ENCODE measurements at places on chromosomes 11 and 22.

GRCh38 chr22:27786291-27786932, 15.1 kb downstream of the MN1 start:
- DNase-seq = no peak

DNA sequence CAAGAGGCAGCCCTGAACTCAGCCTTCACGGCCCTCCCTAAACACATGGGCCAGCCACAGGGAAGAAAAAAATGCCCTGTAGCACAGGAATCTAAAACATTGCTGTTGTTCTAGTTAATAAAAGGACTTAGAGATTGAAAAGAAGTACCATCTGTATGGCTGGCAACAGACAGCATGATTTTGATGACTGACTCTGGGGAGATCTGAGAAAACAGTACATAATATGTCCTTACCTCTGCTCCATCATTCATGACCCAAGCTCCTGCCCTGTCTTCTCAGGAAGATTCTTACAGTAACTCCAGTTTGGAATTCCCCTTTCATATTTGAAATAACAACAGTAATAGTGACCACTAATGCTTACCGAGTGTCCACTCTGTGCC, 244.2 kb downstream of the ETS1 start:
- DNase-seq = no peak

DNA sequence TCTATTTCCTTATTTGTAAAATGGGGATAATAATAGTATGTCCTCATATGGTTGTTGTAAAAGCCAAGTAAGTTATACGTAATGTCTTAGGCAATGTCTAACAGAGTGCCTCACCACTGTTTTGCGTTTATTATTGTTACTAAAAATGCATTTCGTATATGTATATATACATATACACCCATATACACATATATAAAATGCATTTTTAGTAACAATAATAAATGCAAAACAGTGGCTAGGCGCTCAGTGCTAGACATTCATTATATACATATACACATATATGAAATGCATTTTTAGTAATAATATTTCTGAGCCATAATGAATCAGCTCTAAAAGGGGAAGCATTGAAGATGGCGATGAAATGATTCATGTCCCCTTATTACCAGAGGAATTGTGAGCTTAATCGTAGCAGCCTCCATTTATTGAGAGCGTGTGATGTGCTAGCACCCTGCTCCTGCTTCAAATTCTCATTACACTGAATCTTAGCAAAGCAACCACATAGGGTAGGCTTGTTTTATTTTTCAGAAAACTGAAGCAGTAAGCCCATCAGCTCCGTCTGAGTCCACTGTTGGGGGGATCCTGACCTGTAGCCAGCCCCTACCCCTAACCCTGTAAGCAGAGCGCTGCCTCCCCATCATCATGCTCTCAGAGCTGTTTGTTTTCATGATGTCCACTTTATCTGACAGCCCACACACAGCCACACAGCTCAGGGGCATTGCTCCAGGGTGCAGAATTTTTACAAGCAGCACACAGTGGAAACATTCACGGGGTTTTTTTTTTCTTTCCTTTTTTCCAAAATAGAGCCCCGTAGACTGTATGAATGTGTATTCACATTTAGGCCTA, 97.1 kb upstream of the NAV2 start:
- DNase-seq = no peak

DNA sequence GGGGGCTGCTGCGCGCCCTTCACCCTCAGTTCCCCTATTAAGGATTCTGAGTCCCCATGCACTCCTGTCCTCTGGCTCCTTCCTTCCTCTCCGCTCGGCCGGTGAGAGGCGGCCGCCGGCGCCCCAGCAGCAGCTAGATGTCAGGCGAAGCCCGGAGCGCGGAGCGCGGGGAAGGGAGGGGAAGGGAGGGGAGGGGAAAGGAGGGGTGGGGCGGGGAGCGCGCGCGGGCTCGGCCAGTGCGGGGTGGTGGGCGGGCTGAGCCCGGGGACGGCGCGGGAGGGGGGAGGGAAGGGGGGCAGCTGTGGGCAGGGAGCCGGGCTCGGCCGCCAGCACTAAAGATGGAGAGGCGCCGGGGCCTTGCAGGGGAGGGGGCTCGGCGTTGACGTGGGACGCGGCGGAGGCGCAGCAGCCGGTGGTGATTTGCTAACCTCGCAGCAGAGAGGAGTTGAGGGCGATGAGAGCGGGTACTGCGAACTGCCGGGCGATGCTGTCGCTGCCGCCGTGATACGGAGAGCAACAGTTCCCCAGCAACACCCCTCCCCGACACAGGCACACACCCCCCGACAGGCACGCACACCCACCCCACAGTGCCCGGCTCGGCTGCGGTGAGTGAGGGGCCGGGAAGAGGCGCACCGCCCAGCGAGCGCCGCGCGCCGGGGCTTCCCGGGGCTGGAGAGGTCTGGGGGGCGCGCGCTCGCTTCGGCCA, at the start of gene ZBTB16:
ZBTB16 (plus strand) TSS at position 434 of the 706 bp plus-strand sequence. CDS start 3,590 bp downstream, outside the sequence.
- DNase-seq = no peak

GRCh38 chr11:1750840-1751530, 590 bp upstream of the IFITM10 start:
- DNase-seq = no peak

GRCh38 chr11:124920870-124921609, 2.0 kb downstream of the HEPN1 start:
- DNase-seq = peak; percentile 50

DNA sequence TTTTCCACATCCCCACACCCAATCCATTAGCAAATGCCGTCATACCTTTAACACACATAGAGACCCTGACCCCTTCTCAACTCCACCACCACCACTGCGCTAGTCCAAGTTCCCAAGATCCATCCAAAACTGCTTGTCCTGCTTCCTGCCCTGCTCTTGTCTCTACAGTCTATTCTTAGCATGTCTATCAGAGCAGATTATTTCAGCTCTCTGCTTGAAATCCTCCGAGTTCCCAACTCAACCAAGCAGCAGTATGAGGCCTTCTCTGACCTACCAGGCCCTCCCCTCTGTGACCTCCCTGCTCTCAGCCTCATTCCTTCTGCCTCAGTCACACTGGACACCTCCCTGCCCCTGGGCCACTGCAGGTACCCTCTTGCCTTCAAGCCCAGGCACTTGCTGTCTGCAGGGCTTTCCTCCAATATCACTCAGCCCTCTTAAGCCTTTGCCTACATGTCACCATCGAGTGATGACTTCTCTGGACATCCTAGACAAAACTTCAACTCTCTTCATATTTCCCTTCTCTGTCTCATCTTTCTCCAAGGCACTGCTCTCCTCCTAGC, 134.6 kb downstream of the SPATA19 start:
- no peak for DNase-seq

DNA sequence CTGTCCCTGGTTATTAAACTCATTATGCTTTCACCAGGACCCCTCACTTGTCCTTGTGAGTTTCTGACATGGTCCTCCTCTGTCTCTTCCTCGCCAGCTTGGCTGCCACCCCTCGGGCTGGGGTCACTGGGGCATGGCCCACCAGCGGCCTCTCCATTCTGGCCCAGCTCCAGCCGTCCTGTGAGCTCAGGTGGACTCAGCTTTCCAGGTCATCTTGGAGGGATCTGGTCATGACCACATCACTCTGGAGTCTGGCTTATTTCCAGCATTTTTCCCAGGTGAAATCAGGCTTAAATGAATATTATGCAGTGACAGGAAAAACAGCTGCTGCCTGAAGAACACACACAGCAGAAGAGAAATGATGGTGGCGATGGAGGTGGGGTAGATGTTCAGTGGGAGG, 224.5 kb downstream of the ADAMTS15 start:
- no peak for DNase-seq

DNA sequence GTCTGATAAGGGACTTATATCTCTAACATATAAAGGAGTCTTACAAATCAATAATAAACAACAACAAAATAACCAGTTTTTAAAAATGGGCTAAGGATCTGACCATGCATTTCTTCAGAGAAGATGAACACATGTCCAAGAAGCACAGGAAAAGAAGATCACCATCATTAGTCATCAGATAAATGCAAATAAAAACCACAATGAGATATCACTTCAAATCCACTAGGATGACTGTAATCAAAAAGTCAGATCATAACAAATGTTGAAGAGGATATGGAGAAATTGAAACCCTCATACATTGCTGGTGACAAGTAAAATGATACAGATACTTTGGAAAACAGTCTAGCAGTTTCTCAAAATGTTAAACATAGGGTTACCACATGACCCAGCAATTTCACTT, 61.2 kb upstream of the MYOD1 start:
- DNase-seq = no peak

GRCh38 chr11:14119357-14119756, 156.8 kb downstream of the SPON1 start:
- DNase-seq = no peak

DNA sequence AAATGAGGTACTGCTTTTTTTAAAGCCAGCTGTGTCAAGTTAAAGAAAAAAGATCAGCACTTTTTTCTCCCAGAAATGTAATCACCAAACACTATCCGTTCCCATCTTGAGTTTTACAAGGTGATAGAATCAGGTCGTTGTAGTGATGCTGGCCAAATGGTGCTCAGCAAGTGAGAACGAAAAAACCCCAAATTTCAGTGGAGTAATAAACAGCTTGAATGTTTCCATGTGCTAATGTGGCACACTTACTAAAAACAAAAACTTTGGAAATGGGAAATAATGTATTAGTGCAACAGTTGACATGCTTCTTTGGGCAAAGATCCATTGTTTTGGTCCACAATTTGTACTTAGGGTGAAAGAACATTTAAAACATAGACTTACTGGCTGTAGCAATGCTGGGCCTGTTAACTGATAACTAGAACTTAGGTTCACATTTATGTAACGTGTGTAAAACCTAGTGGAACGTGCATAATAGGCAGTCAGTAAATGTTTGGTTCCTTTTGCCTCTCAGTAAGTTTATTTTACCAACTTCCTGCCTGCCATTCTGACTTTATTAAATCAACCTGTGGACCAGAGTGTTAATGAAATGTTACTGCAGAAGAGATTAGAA, 15.4 kb upstream of the GDPD4 start:
- no peak for DNase-seq

DNA sequence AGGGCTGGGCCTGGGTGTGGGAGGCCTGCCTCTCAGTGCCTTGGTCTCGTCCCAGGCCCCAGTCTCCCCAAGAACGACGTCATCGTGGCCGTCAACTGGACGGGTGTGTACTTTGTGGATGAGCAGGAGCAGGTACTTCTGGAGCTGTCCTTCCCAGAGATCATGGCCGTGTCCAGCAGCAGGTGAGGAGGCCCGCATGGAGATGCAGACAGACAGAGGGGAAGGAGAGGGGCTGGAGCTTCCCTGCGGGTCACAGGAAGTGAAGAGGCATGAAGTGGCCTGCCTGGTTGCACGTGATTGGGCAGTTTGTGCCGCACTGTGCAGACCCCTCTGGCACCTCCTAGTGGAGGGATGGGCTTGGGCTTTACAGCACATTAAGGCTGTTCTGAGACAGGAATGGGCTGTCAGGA, 70.4 kb downstream of the MYO7A start:
- no peak for DNase-seq

- DNase-seq = no peak
Measured at GRCh38 chr11:120331301-120331996, 4.8 kb upstream of the ARHGEF12 start.

Data from stimulated activated CD8-positive, alpha-beta memory T cell treated with anti-CD3 and anti-CD28 coated beads, Interleukin-7, amount 100 ng/mL, for 24 hours (primary cell).